ENCODE measurements at places on chromosomes 3 and 15.

DNA sequence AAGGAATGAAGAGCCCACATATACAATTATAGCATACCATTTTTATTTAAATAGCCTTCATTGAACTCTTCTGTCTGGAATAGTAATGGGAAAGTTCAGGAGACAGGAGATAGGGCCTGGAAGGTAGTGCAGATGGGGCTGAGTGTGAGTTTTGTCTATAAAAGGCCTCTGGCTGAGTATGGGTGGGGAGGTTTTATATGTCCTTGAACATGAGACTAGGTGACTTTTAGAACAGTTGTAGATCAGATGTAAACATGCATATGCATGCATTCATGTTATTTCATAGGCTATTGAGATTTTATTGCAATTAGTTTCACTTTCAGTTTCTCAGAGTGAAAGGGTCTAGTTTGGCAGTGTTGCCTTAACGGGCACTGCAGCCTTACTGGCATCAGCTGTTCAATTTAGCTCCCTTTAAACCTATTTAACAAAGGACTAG lies 27.1 kb downstream of the CGGBP1 start:
- no peak for DNase-seq

DNA sequence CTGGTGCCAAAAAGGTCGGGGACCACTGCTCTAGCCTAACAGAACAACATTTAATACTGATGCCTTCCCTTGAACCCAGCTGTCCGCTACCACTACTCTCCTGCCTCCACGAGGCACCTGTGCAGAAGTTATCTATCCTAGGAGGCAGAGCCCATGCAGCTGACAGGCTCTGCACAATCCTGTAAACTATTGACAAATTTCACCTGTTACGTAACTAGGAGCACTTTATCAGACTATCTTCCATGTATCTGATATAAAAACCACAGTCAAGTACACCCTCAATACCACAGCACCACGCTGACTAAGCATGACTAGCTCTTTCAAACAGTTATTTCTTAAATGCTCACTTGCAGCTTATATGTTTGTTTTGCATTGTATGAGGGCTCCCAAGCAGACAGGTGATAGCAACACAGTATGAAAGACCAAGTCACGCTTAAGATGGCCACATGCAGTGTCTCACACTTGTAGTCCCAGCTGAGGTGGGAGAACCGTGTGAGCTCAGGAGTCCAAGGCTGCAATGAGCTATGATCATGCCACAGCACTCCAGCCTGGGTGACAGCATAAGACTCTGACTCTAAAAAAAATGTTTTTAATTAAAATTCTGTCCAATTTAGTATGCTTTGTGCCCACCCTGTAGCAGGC lies 4.5 kb upstream of the IL17RC start:
- peak; percentile 22 for DNase-seq

- DNase-seq: peak; percentile 21
Measured at GRCh38 chr15:90873998-90874605, 5.7 kb downstream of the FURIN start.

DNA sequence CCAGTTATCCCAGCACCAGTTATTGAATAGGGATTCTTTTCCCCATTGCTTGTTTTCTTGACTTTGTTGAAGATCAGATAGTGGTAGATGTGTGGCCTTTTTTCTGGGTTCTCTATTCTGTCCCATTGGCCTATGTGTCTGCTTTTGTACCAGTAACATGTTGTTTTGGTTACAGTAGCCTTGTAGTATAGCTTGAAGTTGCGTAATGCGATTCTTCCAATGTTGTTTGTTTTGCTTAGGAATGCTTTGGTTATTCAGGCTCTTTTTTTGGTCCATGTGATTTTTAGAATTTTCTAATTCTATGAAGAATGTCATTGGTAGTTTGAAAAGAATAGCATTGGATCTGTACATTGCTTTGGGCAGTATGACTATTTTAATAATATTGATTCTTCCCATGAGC lies 94.3 kb upstream of the CHMP2B start:
- no peak for DNase-seq

DNA sequence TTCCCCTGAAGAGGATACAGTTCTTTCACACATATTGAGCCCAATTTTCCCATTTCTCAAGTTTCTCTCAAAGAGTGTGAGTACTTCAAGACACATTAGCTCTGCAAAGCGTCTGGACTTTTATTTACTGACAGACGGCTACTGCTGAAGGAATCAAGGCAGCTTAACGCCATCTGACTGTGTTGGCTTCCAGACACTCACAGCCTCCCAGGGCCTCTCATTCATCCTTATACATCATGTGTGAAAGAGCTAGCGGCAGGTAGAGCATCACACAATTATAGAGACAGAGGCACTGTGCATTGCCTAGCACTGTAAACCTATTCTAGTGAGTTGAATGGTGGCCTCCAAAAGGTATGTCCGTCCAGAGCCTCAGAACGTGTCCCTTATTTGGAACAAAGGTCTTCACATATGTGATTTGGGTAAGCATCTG lies 284.1 kb upstream of the STT3B start:
- DNase-seq: no peak

- DNase-seq: peak; percentile 21
Measured at GRCh38 chr3:45942051-45942825, 1.0 kb upstream of the CXCR6 start.

DNA sequence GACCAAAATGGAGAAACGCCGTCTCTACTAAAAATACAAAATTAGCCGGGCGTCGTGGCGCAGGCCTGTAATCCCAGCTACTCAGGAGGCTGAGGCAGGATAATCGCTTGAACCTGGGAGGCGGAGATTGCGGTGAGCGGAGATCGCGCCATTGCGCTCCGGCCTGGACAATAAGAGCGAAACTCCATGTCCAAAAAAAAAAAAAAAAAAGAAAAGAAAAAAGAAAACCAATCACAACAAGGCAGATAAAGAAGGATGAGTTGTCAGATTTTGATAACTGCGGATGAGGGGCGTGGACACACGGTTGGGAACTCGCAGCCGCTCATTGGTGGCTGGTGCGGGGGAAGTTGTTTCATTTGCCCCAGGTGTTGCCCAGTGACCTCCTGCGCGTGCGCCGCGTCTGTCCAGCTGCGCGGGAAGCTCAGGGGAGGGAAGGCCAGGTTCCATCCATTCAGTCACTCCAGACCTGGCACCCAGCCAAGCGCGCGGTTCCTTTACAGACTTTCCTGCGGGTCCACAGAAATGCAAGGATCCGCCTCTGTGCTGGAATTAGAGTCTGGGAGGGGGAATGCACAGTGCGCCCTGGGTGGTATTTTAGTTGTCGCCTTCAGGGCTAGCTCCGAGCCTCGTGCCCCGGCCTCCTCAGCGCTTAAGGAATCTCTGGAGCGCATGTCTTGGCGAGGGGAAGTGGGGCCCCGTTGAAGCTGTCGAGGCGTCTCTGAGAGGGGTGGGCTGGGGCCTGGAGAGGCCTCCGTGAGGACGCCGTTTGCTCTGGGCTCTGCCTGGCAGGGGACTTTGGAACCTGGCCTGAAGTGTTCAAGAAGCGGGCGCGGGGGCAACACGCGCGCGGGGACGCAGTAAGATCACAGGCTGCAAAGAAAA lies 708 bp upstream of the GCHFR start:
- DNase-seq: peak; percentile 40

All from MV-4-11 (cell line).